Stimulated activated CD4-positive, alpha-beta T cell treated with anti-CD3 and anti-CD28 coated beads, Interleukin-15, amount 100 ng/mL, for 1 hour (primary cell): ENCODE measurements at places on chromosomes 3 and 15.

GRCh38 chr3:183545708-183546107 is 9.8 kb downstream of the KLHL6 start:
- DNase-seq = no peak

GRCh38 chr3:189631409-189631808 is 220 bp downstream of the TP63 start:
- DNase-seq = no peak

- DNase-seq = no peak
Measured at GRCh38 chr15:49215768-49216739, 46.0 kb downstream of the GALK2 start.

- no peak for DNase-seq
Measured at GRCh38 chr15:65877749-65878148, 8.5 kb downstream of the RAB11A start.

- DNase-seq = no peak
Measured at GRCh38 chr3:110738531-110738930, 333.1 kb upstream of the NECTIN3 start.

DNA sequence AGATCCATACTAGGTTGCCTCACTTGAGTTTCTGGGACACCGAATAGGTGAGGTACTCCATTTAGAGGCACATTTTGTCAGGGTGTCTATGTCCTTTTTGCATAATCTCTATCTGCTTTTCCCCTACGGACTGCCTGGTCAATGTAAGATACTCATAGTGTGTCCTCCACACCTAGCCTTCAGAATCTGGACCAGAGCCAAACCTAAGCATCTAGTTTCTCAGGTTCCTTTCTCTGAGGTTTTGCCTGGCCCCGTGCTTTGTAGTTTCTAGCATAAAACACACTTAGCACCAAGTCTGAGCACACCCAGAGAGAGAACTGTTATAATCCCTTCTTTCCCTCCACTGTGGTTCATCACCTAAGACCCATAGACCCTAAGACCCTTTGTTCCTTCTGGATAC is 105.9 kb upstream of the MLF1 start:
- DNase-seq = no peak
